ENCODE measurements at places on chromosomes 12 and 14. TPM values are rescaled to one million over a fixed set of nuclear protein-coding genes. Genes with fewer than 3 reads are reported as not detected.

DNA sequence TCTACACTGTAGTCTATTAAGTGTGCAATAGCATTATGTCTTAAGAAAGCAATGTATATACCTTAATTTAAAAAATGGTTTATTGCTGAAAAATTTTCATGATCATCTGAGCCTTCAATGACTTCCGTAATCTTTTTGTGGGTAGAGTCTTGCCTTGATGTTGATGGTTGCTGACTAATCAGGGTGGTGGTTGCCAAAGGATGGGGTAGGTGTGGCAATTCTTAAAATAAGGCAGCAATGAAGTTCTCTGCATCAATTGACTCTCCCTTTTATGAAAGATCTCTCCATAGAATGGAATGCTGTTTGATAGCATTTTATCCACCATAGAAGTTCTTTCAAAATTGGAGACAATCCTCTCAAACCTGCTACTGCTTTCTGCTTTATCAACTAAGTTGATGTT, 41.1 kb downstream of the BBS10 start:
- no peak for DNase-seq

Gene NAV3
- total RNA-seq = not detected

Gene ESPL1
- 58.4 TPM for total RNA-seq

- no peak for DNase-seq
Observed at GRCh38 chr12:26032290-26032689, 73.8 kb downstream of the RASSF8 start.

GRCh38 chr12:39301422-39301821, 141.5 kb downstream of the KIF21A start:
- no peak for DNase-seq

Gene PMCH
- total RNA-seq = 2.0 TPM

DNA sequence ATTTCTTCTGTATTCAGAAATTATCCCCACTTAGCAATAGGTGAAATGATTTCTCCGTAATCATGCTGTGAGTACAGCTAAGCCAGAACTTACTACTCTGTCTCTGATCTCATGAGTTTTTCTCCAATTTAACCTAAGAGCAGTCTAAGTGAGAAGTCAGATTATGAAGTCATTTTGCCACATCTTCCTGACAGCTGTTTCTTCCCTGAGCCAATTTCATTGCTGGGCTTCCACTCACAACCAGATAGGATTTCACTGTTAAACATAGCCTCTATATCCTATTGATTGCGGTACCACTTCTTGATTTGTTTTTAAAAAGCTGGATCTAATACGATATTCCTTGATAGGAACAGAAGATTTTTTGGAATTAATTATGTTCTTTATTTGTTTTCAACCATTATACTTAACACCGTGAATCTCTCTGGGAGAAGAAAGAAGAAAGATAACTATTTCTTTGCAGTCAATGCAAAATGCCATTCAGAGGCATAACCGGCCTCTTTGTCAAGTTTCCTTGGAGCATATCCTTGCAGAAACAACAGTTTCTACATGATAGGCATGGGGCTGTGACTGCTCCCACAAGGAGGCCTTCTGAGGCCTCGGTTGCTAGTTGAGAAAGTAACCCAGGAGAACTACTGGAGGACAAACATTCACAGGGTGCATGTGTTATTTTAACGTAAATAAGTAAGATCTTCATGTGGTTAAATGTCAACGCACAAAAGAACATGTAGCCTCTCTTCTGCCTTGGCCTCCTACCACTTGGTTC, 212.2 kb downstream of the NPAS3 start:
- no peak for DNase-seq

DNA sequence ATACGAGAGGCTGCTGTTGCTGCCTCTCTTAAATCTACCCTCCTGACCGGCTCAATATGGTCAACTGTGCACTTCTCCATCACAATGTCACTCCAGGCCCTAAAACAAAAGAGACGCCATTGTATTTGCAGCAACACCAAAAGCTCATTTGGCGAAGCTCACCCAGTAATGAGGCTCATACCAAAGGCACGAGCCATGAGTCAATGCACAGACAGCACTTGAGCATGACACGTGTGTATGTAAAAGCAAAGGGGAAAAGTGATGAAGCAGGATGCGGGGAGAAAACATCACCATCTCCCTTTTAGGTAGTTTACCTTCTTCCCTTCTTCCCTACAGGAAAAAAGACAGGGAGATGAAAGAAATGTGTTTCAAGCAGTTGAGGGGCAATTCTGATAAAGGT, 150.3 kb downstream of the FOXN3 start:
- DNase-seq = no peak

- no peak for DNase-seq
Observed at GRCh38 chr12:6038160-6038559, 86.3 kb downstream of the VWF start.

Gene NFYB
- total RNA-seq = 25.5 TPM

GRCh38 chr14:31408421-31408820, 11.9 kb downstream of the HEATR5A start:
- no peak for DNase-seq

GRCh38 chr14:101333335-101334280, 227.7 kb upstream of the DIO3 start:
- no peak for DNase-seq

- DNase-seq = no peak
Observed at GRCh38 chr14:81767266-81767995, 233.8 kb upstream of the SEL1L start.

GRCh38 chr12:56601503-56601902, 28.6 kb downstream of the BAZ2A start:
- DNase-seq = no peak

DNA sequence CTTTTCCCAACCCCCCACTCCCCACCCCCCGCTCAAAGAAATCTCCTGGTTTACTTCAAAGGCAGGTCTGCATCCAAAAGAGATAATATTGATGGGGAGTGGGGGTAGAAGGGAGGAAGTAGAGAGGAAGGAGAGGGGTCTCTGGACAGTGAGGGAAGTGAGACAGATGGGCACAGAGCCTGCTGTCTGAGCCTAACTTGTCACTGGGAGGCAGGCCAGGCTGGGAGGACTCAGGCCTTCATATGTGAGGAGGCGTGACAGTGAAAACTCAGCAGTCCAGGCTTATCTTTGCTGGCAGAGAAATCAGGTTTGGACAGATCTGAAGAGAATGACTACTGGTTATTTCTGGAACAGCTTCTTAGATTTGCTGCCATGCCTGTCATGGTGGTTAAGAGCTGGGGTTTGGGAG, 192.3 kb downstream of the NUAK1 start:
- DNase-seq = no peak

Gene RASSF9
- not detected for total RNA-seq

GRCh38 chr14:71595441-71595840, 336.8 kb upstream of the RGS6 start:
- no peak for DNase-seq

GRCh38 chr12:67594888-67595287, 53.7 kb upstream of the DYRK2 start:
- DNase-seq = no peak

GRCh38 chr12:50482571-50482970, 22.2 kb upstream of the DIP2B start:
- DNase-seq = no peak

GRCh38 chr14:74085047-74085637, 386 bp downstream of the LIN52 start:
- no peak for DNase-seq

DNA sequence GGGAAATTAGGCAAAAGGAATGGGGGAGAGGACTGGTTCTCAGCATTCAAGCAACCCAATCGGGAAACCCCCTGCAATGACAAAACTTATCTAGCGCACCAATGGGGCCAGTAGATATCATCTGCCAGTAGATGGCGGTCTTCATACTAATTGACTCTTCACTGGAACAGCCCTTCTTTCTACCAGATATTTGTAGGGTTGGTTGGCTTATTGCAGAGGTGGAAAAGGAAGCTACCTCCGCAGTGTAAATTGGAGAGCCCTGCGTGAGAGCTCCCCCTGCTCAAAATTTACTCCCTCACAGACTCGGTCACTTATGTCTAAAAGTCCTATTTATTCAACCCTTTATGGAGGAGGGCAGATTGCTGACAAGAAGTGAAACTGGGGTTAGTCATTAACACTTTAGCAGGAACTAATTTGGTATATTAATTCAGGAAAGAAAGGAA, 166.1 kb upstream of the CCND2 start:
- DNase-seq = peak; percentile 75

Gene TMEM63C
- total RNA-seq = 0.64 TPM

- no peak for DNase-seq
Observed at GRCh38 chr12:104896146-104896545, 61.9 kb downstream of the SLC41A2 start.

Gene FGD4
- total RNA-seq = 1.4 TPM

GRCh38 chr12:4241592-4241991, 32.0 kb upstream of the CCND2 start:
- DNase-seq = no peak

- no peak for DNase-seq
Observed at GRCh38 chr14:102571043-102571442, 21.4 kb upstream of the RCOR1 start.

DNA sequence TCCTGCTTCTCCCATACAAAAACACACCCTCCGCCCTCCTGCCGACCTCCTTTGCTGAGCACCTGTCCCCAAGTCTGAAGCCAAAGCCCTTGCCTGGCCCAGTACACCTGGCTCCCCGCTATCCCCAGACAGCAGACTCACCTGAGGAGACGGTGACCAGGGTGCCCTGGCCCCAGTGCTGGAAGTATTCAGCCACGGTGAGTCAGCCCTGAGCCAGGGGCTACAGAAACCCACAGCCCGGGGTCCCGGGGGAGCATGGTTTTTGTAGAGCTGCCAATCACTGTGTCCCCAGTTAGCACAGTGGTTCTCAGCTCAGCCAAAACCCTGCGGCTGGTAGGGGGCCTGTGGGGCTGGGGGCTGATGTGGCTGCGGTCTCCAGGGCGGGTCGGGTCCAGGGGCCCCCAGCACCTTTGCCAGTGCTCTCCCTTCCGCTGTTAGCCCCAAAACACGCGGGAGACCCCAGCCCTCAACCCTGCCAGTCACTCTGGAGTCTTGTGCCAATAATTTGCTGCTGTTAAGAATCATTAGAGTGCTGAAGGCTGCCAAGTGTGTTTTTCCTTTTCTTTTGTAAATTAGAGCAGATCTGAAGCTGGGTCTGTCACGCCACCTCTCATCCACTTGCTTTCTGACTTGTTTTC, 339.0 kb downstream of the TMEM121 start:
- DNase-seq = peak; percentile 33

DNA sequence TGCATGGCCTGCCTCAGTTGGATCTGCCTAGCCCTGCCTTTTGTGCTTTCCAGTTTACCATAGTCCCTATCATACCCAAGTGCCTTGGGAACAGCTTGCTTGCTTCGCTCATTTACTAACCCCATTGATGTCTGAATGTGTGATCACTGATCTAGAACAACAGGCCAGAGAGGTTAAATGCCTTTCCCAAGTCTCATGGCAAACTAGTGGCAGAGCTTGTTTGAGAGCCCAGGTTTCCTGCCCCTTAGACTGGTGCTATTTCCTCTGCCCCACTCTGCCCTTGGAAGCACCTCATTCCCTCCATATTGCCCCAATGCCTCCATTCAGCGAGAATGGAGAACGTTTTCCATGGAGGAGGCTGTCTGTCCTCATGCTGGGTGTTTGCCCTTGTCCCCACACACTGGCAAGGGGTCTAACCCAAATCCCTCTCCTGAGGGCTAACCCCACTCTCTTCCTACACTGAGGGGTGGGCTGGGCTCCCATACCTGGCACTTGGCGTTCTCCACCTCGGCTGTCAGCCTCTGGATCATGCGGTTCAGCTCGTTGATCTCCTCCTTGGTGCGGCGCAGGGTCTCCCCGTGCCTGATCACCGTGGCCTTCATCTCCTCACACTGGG, 19.8 kb downstream of the KRT7 start:
- no peak for DNase-seq

Gene VPS29
- 88.3 TPM for total RNA-seq

DNA sequence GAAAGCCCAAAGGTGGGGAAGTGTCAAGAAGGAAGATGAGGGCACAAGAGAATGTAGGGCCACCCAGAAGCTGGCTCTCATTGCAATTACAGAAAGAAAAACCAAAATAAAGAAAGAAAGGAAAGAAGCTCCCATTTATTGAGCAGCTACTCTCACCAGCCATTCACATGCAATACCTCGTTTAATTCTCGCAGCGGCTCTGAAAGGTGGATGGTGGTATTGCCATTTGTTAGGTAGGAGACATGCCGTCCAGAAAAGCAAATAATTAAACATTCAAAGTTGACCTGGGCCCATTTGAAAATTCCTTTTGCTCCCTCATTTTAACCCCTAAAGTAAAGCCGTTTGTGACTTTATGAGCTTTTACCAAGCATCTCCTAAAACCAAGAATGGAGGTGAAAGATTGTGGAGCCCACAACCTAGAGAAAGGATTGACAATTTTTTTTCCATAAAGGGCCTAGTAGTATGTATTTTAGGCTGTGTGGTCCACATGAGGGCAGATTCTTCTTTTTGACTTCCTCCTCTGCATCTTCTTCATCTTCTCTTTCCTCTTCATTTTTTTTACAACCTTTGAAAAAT, 5.3 kb downstream of the SERPINA3 start:
- DNase-seq = no peak

- no peak for DNase-seq
Observed at GRCh38 chr14:72033365-72033764, 101.1 kb downstream of the RGS6 start.

- DNase-seq = no peak
Observed at GRCh38 chr12:116832353-116832752, 48.9 kb downstream of the HRK start.

- DNase-seq = no peak
Observed at GRCh38 chr14:62934439-62934838, 110.8 kb downstream of the KCNH5 start.

DNA sequence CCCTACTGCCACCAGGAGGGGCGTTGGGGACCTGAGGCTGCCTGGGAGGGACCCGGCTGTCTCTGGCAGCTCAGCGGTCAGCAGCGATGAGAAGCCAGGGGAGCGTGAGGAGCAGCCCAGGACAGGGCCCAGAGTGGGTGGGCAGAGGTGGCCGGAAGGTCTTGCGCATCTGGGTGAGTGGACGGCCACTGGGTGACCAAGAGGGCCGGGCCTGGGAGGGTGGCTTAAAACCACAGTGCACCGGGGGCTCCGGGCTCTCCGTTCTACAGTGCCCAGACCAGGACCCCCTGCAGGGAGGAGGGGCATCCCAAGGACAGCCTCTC, 10.0 kb downstream of the INF2 start:
- DNase-seq = no peak

- peak; percentile 94 for DNase-seq
Observed at GRCh38 chr12:47963340-47964040, at the start of gene TMEM106C. Gene TMEM106C (plus strand): TSS chr12:47963596. CDS start chr12:47964237, 641 bp downstream.

- DNase-seq = peak; percentile 25
Observed at GRCh38 chr12:131368668-131369071, 342.2 kb upstream of the SFSWAP start.

DNA sequence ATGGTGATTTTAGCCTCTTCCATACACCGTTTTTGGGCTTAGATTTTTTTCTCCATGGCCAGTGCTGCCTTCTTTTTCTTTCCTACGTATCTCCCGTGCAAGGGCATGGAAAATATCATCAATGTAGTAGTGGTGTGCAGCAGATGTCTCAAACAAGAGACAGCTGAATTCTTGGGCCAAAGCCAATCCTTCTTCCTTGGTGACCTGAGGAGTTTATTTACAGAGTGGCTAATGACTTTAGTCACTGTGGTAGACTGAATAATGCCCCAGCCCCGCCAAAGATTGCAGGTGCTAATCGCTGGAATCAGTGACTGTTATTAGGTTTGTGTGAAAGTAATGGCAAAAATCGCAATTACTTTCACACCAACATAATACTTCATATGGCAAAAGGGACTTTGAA, 235.5 kb upstream of the NOS1 start:
- DNase-seq = no peak

Gene LRRIQ1
- 0.07 TPM for total RNA-seq

Data from CD8-positive, alpha-beta memory T cell (primary cell).